Skeletal muscle cell (primary cell): ENCODE measurements at places on chromosomes 7 and 10.

- no peak for DNase-seq
Measured at GRCh38 chr7:27202018-27202861, 2.3 kb upstream of the HOXA13 start.

DNA sequence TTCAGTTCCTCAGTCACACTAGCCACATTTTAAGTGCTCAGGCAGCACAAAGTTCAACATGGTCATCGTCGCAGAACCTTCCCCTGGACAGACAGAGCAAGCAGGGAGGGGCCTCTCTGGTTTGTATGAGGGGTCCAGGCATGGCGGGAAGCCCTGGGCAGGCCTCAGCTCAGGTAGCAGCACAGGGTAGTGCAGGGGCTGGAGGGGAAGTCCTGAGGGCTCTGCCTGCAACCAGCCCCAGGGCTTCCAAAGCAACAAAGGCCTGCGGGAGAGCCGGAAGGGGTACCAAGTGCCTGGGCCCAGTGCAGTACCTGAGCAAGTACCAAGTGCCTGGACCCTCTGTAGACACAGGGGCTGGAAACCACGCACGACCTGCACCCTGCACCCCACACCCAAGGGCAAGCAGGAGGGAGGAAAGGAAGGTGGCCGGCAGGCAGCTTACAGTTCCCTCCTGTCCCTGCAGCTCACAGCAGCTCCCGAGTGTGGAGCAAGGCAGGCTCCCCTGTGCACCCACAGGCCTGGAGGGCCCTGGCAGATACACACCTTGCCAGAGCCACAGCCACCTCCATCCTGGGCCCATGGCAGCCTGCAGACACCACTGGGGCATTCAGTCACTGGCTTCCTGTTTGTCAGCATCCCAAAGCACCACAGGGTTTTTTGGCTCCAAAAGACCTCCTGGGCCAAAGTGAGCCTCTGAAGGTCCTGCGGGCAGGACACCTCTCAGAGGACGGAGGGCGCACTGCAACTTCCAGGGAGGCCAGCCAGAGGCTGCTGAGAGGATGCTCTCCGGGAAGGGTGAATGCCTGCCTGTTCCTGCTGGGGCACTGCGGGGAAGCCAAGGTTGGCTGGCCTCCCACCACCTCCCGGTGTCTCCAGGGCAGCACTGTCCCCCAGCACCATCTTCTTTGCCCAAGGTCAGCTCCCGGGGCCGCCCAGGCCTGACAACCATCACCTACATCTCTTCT is 6.5 kb upstream of the RET start:
- DNase-seq = no peak

DNA sequence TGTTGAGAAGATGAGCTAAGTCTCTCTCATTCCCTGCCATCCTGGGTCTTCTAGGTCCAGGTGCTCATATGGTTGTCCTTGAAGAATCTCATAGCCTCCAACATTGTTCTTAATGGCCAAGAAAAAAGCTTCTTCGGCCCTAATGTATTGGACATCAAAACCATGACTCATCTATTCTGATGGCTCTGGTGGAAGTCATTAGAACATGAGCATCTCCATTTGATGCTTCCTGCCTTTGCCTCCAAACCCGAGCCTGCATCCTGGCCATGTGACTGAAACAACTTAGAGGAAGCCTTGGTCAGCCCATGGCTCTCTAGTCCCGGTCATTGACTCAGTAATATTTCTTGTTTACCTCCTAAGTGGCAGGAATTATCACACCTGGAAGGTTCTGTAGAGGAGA is 264.1 kb upstream of the FZD8 start:
- DNase-seq = no peak

DNA sequence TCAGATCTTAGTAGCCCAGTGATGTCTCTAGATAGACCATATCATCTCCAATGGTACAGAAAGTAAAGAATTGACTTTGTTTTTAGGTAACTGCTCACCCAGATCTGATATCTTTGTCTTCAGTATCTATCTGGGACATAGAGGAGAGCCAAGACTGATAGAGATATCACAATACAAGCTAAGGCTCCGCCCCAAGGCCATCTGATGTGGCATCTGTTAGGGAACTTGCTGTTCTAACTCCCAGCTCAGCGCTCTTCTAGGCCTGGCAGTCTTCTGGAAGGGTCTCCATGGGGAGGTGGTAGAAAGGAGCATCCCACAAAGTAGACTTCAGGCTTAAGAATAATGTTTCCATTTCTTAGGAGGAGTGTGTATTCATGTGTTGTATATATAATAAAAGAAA is 88.4 kb upstream of the SAMD8 start:
- no peak for DNase-seq

GRCh38 chr10:363152-363551 is 227.9 kb downstream of the ZMYND11 start:
- DNase-seq = no peak

DNA sequence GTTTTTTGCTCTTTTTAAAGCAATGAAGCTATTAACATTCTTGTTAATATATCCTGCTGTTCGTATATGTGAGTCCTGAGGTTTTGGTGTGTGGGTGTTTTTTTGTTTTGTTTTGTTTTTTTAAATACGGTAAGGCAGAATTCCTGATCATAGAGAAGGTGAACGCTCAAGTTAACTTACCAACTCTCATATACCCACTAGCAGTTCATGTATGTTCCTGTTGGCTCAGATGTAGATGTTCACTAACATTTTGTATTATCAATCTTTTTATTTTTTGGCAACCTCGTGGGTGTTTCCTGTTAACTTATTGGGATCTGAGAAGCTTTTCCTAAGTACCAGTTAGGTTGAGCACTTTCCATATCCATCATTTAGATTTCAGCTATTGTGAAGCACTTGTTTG is 20.5 kb downstream of the TRIM24 start:
- DNase-seq = no peak

GRCh38 chr10:29151005-29151404 is 137.9 kb upstream of the LYZL1 start:
- no peak for DNase-seq

GRCh38 chr10:13827076-13827797 is 240.5 kb downstream of the PRPF18 start:
- DNase-seq = no peak
